NCI-H1105 treated with DMSO at 0.1 percent for 48 hours (cell line): ENCODE measurements at places on chromosomes 11 and 22.

GRCh38 chr11:63212742-63213141, 30.7 kb downstream of the SLC22A25 start:
- DNase-seq, result peak; percentile 17

GRCh38 chr11:3962406-3962840, 107.0 kb downstream of the STIM1 start:
- DNase-seq, result no peak

GRCh38 chr22:49380095-49380827, 447.4 kb downstream of the BRD1 start:
- no peak for DNase-seq

DNA sequence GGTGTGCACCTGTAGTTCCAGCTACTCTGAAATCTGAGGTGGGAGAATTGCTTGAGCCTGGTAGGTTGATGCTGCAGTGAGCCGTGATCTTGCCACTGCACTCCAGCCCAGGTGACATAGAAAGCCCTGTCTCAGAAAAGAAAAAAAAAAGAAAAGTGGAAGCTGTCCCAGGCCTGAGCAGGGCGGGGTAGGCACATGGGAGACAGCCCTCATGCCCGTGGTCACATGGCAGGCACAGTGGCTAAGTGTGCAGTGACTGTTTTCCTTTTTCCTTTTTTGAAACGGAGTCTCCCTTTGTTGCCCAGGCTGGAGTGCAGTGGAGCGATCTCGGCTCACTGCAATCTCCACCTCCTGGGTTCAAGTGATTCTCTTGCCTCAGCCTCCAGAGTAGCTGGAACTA, 7.8 kb downstream of the OTUB1 start:
- no peak for DNase-seq

- DNase-seq, result peak; percentile 77
Measured at GRCh38 chr11:132691848-132692550, 840.3 kb downstream of the OPCML start.

DNA sequence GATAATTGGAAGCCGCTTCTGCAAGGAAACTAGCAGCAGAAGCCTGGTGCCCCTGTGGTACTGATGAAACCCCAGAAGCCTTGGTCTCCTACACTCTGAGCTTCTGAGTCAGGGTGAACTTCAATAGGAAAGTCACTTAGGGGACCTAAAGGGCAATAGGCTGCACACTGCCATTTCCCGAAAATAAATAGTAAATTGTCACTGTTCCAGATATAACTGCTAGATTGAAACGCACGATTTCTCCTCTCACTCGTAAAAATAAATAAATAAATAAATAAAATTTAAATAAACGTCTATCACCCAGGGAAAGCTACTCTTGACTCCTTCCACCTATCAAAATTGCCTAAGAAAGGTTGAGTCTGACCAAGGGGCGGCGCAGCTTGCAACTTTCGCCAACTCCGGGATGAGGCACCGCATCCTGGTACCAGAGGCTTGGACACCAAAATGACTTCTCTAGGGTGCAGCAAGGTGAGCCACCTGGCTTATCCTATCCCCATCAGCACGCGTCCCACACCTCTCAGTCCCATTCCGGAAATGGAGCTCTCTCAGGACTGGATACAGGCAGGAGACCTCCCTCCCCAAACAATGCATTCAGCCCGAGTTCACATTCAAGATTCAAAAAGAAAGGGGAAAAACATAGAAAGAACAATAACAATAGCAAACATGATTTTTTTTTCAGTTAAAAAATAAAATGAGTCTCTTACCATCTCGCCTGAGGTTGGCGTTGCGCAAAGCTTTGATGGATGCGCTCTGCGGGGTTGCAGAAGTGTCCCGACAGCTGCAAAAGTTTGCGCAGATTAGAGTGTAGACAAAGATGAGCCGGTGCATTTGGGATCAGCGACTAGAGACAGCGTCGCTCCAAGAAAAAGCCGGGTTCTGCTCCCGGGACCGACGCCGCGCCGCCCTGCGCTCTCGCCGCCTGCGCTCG, 583 bp downstream of the PDGFD start:
- DNase-seq, result no peak

DNA sequence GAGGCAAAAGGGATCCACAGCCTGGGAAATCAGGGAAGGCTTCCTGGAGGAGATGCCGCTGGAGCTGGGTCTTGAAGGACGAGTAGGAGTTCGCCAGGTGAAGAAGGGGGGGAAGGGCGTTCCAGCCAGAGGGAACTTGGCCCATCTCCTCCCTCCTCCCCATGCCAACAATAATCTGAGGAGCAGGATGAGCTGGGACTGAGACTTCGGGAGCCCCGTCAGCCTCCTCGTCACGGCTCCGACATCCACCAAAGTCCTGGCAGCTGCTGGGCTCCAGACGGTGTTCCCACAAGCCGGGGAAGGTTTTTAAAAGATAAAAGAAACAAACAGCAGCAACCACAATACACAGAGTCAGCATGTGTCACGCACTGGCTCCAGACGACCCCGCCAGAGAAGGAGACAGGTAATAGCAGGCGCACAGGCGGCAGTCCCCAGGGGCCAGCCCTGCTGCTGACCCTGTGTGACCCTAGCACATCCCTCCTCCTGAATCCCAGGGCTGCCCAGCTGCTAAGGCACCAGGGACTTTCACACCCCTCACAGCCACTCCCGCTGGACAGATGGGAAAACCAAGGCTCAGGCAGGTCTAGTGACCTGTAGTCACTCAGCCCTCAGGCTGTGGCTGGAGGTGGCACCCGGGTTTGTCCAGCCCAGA, 37.3 kb downstream of the NUP50 start:
- no peak for DNase-seq

- DNase-seq, result no peak
Measured at GRCh38 chr11:67213178-67213621, 53.1 kb upstream of the GRK2 start.

DNA sequence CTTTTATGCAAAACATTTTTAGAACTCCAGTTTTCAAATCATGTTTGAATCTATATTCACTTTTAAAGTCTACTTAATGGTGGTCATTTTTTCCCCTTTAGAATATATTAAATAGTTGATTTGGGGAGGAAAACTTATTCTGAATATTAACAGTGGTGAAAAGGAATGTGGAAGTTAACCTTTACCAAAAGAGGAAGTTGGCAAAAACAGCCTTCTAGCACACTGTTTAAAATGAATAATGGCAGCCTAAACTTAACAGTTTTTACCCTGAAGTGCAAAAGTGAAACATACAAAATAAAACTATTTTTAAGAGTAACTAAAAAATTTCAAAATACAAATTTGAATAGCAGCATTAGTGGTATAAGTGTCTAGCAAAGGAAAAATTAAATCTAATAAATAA, 86.4 kb downstream of the GRK3 start:
- DNase-seq, result no peak

DNA sequence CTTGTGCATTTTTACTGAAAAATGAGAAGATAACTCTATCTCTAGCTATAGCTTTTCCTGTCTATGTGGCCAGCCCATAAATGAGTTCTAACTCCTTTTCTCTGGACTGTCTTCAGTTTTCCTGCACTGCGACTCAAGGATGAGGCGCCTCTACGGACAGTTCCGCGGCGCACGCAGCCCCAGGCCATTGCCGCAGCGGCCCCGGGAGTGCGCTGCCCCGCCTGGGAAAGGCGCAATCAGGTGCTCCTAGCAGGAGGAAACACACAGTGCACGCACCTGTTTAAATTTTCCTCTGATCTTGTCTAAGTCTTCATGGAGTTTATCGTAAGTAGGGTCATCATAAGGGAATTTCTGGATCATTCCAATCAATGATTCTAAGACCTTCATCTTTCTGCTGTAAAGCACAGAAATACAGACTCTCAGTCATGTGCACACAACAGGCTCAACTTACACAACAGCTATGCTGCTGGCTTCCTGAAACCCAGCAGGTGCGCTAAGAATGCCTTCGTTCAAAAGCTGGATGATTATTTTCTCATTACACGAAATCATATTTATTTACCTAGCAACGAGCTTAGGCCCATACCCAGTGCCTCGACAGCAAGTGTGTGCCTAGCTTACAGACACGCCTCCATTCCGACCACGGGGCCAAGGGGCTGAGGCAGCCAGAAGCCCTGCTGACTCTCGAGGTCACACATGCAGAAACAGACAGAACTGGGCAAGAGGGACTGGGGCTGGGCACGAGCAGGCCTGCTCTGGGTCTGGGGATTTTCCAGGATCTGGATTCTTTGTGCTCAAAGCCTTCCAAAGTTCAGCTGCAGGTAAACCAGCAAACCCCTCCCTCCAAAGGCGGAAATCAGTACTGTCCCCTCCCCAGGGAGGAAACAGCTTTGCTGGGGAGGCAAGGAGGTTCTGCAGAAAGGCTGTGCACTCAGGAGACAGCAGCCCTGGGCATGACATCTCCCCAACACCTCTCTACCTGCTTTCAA, 7.2 kb downstream of the LTO1 start:
- DNase-seq, result peak; percentile 6

- DNase-seq, result no peak
Measured at GRCh38 chr22:38761202-38762162, 5.7 kb upstream of the SUN2 start.

DNA sequence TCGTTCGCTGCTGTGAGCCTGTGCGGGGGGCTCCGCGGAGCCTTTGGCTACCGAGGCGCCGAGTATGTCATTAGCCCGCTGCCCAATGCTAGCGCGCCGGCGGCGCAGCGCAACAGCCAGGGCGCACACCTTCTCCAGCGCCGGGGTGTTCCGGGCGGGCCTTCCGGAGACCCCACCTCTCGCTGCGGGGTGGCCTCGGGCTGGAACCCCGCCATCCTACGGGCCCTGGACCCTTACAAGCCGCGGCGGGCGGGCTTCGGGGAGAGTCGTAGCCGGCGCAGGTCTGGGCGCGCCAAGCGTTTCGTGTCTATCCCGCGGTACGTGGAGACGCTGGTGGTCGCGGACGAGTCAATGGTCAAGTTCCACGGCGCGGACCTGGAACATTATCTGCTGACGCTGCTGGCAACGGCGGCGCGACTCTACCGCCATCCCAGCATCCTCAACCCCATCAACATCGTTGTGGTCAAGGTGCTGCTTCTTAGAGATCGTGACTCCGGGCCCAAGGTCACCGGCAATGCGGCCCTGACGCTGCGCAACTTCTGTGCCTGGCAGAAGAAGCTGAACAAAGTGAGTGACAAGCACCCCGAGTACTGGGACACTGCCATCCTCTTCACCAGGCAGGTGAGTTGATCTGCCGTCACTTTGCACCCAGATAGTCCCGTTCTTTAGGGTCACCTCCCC, 1.0 kb downstream of the ADAMTS15 start:
- no peak for DNase-seq

- DNase-seq, result no peak
Measured at GRCh38 chr11:57771365-57771764, 9.8 kb downstream of the CTNND1 start.

DNA sequence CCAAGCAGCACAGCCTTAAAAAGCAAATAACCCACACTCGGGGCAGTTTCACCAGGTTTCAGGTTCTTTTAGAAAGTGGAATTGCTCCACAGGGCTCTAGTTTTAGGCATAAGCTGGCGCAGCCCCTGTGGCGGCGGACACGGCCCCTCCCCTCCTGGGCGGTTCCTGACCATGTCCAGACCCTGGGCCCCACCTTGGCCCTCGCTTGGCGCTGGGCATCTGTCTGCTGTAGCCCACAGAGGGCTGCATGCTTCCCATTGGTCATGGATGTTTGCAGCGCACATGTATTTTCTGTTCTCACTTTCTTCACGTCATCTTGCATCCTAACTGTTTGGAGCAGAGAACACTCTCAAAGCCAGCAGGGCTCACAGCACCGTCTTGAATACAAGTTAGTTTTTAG, 244.3 kb downstream of the BRD1 start:
- no peak for DNase-seq
